Stimulated activated CD8-positive, alpha-beta memory T cell treated with anti-CD3 and anti-CD28 coated beads, Interleukin-4, amount 100 ng/mL, for 1 hour (primary cell): ENCODE measurements at places on chromosomes 3 and 15.
A peak's percentile ranks its signal among the peaks of the same experiment; 100 is the strongest.

GRCh38 chr3:114449271-114450007 lies 155.6 kb downstream of the TIGIT start:
- DNase-seq: no peak

GRCh38 chr15:47035475-47036406 lies 681.6 kb upstream of the SEMA6D start:
- DNase-seq: no peak

GRCh38 chr3:133831966-133832801 lies 26.6 kb downstream of the SRPRB start:
- DNase-seq: no peak

- no peak for DNase-seq
These were observed 13.7 kb downstream of the CYFIP1 start for GRCh38 chr15:22966321-22967083.

GRCh38 chr15:67741308-67741707 lies 84.0 kb upstream of the SKOR1 start:
- DNase-seq: no peak

GRCh38 chr3:124419303-124419702 lies 310.9 kb upstream of the UMPS start:
- DNase-seq: no peak

DNA sequence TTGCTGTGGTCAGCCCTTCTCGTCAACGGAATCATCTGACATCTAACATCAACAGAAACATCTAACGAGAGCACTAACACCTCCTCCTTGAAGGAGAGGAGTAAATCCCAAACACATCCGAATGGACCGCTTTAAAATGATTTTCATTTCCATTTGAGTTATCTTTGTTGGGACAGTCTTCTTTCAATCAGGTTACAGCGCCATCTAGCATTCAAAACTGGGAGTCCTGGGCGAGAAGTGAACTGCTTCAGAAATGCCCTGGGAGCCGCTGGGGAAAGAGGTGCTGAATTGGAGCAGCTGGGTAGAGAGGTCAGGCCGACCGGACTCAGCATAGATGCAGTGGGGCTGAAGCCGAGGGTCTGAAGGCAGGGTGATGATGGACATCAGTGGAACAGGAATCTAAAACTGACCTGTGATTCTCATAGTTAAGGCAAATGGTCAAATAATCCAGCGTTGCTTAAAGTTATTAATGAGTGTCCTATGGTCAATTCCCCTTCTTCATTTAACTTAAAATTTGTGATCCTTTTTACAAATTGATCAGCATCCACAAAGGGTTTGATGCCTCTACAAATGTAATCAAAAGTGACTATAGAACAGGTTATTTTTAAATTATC lies 170.0 kb upstream of the NDN start:
- DNase-seq: no peak

- no peak for DNase-seq
These were observed 691.3 kb downstream of the ZPLD1 start for GRCh38 chr3:103126115-103126514.

GRCh38 chr15:92205255-92205739 lies 188.4 kb upstream of the ST8SIA2 start:
- no peak for DNase-seq

- no peak for DNase-seq
These were observed 58.3 kb upstream of the TRAK1 start for GRCh38 chr3:42032693-42033349.

- no peak for DNase-seq
These were observed 91.0 kb downstream of the BDH1 start for GRCh38 chr3:197464794-197465193.

DNA sequence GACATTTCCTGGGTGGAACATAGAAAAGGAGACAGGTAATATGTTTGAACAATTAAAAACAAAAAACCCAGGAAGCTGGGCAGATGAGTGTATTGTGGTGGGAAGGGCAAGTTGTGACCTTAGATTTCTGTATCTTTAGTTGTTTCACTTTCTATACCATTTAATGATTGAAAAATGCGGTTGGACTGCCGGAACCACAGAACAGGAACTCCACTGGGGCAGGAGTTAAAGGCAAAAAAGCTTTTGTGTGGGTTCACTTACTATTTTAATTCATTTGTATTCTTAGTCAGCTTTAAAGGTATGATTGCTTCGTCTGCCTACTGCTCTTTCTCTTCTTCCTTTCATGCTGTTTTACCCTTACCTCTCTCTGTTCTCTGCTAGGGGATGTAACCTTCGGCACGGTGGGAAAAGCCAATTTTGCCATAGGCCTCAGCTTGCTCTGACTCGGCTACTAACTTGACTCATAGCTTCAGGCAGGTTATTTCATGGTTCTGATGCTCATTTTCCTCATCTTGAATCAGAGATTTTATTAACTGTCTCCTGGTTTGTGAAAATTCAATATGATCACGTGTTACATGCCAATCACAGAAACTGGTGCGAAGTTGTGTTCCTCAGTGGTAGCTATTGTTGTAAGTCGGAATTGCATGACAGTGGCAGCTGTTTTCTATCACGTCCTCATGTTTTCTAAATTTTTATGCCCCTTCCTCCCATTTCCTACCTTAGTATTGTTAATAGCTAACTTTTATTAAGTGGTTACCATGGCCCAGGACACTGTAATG lies 1.6 kb upstream of the MCTP2 start:
- DNase-seq: no peak

- peak; percentile 44 for DNase-seq
These were observed 77.2 kb upstream of the SLC6A11 start for GRCh38 chr3:10738688-10739372.

DNA sequence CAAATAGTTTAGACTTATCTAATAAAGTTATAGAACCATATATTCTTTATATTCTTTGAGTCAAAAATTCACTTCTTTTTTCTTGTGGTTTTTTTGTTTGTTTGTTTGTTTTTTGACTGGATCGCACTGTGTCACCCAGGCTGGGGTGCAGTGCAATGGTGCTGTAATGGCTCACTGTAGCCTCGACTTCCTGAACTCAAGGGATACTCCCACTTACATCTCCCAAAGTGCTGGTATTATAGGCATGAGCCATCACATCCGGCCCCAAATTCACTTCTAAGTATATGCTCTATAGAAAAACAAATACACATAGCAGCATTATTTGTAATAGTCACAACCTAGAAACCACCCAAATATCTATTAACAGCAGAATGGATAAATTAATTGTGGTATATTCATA lies 13.7 kb upstream of the SLTM start:
- no peak for DNase-seq

DNA sequence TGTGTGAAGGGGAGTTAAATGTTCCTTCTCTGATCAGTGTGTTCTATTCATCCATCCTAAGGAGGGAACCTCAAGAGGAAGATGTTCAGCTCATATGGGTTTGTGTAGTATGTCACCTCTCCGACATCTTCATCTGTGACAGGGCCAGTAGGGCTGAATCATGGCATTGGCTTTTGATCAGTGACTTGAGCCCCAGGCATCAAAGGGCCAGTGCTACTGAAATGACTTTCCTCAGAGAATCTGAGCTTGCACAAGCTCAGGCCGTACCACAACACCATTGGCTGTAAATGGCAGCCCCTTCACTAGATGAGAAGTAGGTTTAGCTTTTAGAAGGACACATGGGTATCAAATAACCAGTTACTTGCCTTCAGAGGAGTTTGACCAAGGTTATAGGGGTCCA lies 183.2 kb upstream of the NR2E3 start:
- no peak for DNase-seq

GRCh38 chr3:43755516-43756200 lies 64.9 kb downstream of the ABHD5 start:
- no peak for DNase-seq

DNA sequence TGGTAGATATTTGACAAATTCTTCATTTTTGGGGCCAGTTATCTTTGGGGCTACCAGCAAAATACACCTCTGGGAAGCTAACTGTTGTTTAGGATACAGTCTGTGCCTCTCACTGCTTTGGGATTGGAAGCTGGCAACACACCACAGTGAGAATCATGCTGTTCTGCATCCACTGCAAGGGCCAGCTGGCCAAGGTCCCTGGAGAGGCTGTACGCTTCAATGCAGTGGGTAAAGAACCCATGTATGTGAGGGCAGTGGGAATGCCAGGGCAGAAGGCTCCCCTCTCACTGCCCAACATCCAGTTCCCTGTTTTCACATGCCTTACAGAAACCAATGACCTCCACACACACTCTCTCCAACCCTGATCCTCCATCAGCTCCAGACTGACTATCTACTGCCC lies 20.1 kb downstream of the ZDHHC3 start:
- DNase-seq: no peak

GRCh38 chr15:69074001-69074842 lies 59.7 kb downstream of the NOX5 start:
- DNase-seq: no peak

DNA sequence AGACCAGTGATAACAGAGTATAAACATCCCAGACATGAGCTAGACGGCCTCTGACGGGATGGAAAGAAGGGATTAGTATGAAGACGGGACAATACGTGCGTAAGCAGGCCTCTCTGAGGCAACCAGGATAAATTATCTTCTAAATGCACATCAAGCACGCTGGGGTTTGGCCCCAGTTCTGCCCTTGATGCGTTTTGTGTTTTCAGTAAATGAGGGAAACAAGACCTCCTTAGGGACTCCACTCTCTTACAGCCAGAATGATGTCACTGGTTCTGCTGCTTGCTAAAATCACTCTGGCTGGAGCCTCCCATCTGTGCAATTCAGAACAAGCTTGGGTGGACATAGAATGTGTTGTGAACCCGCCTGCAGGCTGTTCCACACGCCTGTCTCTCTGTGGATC lies 156.0 kb upstream of the MCTP2 start:
- DNase-seq: no peak

DNA sequence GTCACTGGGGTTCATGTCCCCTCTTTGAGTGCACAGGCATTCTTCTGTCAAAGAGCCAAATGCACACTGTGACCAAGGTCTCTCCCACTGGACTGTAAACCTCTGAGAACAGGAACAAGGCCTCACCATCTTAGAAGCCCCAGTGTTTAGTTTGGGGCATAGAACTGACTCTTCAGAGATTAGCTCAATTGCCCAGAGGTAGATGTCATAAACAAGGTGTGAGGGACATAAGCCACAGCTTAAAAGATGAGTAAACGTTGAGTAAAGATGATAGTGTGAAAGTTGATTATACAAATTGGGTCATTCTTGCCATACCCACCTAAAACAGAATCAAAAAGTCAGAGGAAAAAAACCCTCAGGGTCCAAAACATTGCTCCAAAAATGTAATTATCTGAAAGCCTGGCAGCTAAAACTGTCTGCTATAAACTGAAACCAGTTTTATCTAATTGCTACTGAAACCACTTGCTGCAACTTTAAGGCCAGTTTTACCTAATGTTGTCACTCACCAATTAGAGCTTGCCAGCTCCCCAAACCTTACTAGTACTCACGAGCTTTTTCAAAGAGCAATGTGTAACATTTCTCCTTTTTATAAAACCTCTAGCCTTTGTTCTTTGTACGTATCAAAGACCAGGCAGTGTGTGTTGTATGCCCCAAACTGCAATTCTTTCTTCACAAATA lies 415.2 kb downstream of the RAP2B start:
- no peak for DNase-seq

DNA sequence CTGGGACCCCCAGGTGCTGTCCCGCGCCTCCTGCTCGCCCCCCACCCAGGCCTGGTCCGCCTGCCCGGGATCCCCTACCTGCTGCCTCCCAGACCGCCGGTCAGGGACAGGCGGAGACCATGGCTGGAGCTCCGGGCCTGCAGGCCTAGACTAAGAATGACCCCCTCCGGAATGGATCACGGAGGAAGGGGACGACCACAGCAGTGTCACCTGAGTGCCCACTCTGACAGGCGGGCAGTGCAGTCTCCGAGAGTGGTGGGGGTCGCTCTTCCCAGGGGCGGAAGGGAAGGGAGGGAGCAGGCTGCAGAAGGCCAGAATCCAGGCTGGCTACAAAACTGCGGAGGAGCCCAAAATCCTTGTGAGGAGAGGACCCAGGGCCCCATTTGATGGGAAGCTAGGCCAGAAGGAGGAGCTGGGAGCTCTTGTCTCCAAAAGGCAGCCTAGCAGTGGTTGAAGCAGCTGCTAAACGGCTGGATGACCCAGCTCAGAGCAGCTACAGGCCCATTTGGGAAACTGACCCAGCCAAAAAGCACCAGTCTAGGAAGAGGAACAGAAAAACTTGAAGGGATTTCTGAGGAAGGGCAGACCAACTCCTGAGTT lies 908 bp upstream of the RAB43 start:
- no peak for DNase-seq

- DNase-seq: no peak
These were observed 11.4 kb upstream of the RASGRF1 start for GRCh38 chr15:79101866-79102581.

DNA sequence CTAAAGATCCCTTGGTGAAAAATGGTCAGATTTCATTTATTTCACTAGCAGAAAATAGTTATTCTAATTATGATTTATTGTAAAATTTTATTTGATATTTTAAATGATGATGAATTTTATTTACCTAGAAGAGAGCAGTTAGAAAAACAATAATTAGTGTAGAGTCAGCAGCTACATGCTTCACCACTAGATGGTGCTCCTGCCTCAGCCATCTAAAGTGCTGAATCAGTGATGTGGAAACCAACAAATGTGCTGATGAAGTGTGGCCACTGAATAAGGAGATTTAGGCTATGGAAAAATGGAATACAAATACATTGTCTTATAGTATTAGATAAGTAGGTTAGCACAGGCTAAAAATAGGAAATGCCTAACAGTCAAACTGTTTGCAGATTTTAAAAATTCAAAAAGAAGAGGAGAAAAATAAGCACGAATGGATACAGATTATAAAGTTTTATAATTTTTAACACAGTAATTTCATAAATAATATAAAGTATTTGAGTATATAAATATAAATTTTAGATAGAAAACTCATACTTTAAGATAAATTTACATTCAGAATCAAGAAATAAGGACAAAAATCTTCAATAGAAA lies 109.8 kb downstream of the PPP2R3A start:
- peak; percentile 27 for DNase-seq

GRCh38 chr15:46918462-46919140 lies 798.7 kb upstream of the SEMA6D start:
- DNase-seq: no peak

- no peak for DNase-seq
These were observed 1.7 kb upstream of the GPR62 start for GRCh38 chr3:51953445-51953844.

- DNase-seq: no peak
These were observed 12.9 kb downstream of the MON1A start for GRCh38 chr3:49916686-49917085.

DNA sequence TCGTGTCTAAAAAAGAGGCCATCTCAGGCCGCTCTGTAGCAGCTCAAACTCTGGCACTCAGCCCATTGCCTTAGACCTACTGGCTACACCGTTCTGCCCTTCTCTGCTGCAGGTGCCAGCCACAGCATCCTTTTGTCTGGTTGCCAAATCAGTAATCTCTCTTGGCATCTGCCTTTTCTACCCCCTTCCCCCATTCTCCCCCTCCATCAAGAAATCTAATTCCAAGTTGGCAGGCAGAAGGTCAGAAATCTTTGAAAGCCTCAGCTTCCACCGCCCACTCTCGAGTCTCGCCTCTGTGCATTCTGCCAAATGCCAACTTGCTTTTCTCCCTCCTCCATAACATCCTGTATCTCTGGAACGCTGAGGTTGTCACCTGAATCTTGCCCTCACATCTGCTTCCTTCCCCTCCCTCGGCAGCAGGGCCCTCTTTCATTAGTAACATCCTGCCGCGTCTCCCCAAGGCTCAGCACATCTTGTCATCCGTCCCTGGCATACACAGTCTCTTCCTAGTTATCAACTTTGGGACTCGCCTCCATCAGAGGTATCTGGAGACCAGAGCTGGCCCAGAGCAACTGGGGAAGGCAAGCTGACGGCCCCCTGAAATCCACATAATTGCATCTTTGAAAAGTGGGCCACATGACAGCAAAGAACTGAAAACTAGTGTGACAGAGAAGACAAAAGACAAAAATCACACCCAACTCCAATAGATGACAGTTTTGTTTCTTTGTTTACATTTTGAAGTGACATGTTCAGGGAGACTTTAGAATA lies 312.0 kb upstream of the CCDC54 start:
- no peak for DNase-seq
